ENCODE measurements at places on chromosomes 2 and 18.

DNA sequence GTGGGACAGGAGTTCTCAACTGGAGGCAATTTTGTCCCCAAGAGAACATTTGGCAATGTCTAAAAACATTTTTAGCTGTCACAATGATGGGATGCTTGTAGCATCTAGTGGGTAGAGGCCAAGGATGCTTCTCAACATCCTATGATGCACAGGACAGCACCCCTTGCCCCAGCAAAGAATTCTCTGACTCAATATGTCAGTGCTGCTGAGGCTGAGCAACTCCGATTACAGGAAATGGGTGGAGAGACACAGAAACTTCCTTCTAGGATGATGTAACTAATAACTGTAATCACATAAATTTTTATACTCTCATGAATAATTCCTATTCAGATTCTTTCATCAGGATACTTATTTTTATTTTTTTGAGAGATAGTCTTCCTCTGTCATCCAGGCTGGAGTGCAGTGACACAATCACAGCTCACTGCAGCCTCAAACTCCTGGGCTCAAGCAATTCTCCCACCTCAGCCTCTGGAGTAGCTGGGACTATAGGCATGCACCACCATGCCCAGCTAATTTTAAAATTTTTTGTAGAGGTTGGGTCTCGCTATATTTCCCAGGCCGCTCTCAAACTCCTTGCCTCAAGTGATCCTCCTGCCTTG is 120.3 kb upstream of the ACAA2 start:
- DNase-seq = no peak

GRCh38 chr2:148021886-148022285 is 995 bp downstream of the MBD5 start:
- DNase-seq = no peak

DNA sequence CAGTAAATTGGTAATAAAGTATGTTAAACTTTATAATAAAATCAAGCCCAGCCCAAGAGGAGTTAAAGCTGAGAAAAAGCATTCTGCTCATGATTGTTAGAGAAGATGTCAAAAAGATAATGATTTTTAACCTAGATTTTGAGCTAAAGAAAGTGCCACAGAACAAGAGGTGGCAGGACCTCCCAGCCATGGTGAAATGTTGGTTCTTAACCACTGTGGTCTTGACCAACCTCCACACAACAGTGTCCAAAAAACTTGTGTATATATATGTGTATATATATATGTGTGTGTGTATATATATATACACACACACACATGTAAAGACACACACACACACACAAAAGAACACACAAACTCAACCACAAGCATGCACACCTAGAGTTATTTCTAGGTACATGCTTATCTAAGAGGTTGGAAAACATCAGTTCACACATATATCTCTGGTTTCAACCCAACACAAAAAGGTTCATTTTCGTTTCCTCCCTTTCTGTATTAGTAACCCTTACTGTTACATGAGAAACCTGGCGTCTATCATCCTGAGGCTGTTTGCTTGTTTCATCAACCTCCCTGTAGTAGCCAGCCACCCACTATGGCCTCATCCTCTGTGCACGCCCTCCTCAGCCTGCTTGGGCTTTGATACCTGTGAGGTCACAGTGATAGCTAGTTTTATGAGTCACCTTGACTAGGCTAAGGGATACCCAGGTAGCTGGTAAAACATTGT is 631.8 kb upstream of the ID2 start:
- peak; percentile 63 for DNase-seq

DNA sequence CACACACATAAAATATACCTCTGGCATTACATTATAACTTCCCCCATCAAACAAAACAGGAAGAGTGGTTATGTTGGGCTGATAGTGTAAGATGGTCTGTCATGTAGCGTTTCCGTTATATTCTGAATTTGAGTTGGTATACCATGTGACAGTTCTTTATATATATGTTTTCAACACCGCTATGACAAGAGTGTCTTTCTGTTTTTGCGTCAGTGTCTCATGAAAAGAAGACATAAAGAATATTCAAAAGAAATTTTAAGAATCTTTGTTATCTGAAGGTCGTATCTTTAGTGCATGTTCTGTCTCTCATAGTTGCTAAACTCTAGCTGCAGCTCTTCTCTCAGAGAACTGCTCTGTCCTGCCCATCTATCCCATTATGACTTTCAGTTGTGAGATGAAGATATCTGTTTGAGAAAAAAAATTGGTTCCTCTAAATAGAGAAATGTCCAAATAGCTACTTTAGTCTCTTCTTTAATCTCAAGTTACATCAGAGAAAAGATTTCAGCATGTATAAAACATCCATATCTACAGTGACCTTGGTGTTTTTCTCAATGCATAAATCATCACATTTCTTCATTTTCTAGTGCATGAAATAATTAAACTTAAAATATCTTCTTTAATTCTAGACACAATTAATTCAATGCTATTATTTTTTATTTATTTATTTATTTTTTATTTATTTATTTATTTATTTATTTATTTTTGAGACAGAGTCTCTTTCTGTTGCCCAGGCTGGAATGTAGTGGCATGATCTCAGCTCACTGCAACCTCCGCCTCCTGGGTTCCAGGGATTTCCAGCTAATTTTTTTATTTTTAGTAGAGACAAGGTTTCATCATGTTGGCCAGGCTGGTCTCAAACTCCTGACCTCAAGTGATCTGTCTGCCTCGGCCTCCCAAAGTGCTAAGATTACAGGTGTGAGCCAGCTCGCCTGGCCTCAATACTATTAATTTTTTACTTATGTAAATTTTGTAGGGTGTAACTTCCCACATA is 24.3 kb upstream of the PSME4 start:
- no peak for DNase-seq

DNA sequence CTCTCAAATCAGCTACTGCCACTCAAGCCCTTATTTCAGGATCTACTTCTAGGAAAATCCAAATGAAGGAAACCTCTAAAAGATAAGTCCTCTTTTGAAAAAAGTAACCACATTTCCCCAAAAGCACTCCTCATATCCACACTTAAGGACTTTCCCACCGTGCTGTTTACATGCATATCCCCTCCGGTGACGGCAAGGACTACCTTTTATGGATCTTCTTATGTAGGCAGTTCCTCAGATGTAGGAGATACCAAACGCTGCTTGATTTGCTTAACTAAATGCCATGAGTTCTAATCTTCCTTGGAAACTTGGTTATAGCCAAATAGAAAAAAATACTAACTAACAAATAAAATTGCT is 6.9 kb upstream of the TMEM87B start:
- no peak for DNase-seq

GRCh38 chr2:129467941-129468340 is 511.5 kb upstream of the RAB6C start:
- DNase-seq = no peak
